ENCODE measurements at places on chromosomes 12 and 14.
A peak's percentile ranks its signal among the peaks of the same experiment; 100 is the strongest.

- DNase-seq, result no peak
These were observed 37.7 kb upstream of the RMST start for GRCh38 chr12:97424911-97425310.

DNA sequence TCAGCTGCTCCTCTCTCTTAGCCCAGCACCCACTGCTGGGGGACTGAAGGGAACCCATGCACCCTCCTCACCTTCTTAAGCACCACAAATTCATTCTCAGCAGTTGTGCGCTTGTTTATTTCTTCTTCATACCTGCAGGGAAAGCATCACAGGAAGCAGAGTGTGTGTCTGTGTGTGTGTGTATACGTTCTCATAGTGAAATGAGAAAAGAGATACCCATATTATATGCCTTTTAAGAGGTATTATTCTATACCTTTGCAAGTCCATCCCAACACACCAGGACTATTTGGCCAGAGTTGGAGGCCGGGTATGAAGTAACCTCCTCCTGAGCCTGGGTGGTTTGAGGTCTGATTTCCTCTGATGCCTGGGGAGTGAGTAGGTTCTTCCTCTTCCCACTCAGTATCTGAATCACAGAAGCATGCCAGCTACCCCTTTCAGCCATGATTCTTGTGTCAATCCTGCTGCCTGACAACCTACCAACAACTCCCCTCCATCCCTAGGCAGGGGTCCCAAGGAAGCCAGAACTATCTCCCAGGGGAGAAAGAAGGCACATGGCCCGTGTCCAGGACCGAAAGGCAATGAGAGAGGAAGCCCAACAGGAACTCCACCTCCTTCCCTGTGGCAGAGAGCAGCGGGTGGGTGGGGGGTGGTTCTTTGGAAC lies 3.0 kb downstream of the KRT73 start:
- DNase-seq, result no peak

- no peak for DNase-seq
These were observed 535.2 kb downstream of the BCL11B start for GRCh38 chr14:98736701-98737338.

GRCh38 chr12:131094831-131095805 lies 141.4 kb downstream of the ADGRD1 start:
- DNase-seq, result no peak

DNA sequence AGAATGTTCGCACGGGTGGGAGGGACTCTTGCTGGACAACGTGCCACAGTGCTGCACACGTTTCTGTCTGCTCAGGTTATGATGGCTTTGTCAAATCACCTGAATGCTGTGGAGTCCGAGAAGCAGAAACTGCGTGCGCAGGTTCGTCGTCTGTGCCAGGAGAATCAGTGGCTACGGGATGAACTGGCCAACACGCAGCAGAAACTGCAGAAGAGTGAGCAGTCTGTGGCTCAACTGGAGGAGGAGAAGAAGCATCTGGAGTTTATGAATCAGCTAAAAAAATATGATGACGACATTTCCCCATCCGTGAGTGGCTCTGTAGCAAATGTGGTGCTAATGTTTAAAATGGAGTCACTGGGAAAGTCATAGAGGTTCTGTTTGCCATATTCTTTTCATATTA lies 28.5 kb downstream of the KLC1 start:
- no peak for DNase-seq

DNA sequence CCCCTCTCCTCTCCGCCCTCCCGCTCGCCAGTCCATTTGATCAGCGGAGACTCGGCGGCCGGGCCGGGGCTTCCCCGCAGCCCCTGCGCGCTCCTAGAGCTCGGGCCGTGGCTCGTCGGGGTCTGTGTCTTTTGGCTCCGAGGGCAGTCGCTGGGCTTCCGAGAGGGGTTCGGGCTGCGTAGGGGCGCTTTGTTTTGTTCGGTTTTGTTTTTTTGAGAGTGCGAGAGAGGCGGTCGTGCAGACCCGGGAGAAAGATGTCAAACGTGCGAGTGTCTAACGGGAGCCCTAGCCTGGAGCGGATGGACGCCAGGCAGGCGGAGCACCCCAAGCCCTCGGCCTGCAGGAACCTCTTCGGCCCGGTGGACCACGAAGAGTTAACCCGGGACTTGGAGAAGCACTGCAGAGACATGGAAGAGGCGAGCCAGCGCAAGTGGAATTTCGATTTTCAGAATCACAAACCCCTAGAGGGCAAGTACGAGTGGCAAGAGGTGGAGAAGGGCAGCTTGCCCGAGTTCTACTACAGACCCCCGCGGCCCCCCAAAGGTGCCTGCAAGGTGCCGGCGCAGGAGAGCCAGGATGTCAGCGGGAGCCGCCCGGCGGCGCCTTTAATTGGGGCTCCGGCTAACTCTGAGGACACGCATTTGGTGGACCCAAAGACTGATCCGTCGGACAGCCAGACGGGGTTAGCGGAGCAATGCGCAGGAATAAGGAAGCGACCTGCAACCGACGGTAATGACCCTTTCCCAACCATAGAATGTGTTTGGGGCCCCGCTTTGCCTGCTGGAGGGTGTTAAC lies 615 bp downstream of the CDKN1B start:
- DNase-seq, result peak; percentile 77

All from activated CD8-positive, alpha-beta memory T cell treated with anti-CD3 and anti-CD28 coated beads for 24 hours (primary cell).